Prostate gland (tissue), 2 donors: ENCODE measurements at places on chromosomes 7 and 10.

- no peaks in the 10 kb centered on the region for H3K4me1 ChIP-seq
- no peak overlapping the region for H3K27ac ChIP-seq
- H3K36me3 ChIP-seq, result no peaks in the 10 kb centered on the region
- DNase-seq, result no peak
- H3K27me3 ChIP-seq, result no peaks in the 10 kb centered on the region
- H3K4me3 ChIP-seq, result no peak overlapping the region
These were observed 330.0 kb upstream of the GLI3 start for GRCh38 chr7:42567051-42567450.

DNA sequence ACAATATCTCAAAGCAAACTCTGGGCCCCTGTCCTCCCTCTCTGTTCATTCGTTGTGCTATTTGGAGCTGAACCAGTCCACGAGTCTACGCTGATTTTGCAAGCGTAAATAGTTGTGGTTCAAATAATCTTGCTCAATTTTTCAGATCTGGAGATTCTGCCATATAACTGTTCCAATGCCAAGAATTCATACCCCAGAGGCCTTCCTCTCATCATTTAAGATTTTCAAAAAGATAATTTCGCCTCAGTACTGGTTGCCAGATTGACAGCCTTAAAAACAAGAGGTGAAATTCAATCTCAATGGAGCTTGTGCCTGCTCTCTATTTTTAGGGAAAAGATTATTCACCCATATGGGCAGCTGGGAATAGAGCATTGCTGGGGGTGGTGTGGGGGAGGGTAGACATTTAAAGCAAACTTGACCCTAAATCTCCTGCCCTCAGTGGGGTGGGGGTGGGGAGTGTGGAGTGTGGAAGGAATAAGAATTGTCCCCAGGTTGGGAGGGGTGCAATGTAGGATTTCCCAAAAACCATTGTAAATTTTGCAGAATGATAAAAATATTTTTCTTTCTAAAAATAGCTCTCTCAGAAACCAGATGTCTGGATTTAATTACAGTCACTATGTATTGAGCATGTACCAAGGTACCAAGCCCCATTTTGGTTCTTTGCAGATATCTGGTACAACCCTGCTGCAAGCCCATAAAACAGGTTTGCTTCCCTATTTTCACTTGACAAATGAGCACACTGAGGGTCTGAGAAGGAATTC, 104.7 kb upstream of the EEPD1 start:
- H3K36me3 ChIP-seq, result no peaks in the 10 kb centered on the region
- H3K27ac ChIP-seq, result peak overlapping the region; percentile 59
- no peak overlapping the region for H3K4me3 ChIP-seq
- no peaks in the 10 kb centered on the region for H3K27me3 ChIP-seq
- H3K4me1 ChIP-seq, result no peaks in the 10 kb centered on the region

DNA sequence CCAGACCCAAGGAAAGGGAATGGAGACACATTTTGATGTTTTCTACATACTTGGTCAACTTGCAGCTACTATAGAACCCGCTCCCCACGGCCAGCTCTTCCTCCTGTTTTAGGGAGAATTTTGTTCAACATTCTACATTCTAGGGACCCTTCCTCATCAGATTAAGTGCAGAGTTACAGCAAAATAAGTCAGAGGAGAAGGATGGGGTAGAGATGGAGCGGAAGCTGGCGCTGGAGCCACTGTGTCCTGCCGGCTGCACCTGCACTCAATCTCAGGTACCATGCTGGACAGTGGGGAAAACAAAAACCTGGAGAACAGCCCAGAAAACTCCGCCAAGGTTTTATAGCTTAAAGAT, 79.4 kb upstream of the EN2 start:
- no peak overlapping the region for H3K27ac ChIP-seq
- no peak overlapping the region for H3K4me3 ChIP-seq
- no peaks in the 10 kb centered on the region for H3K36me3 ChIP-seq
- peaks cover 56% of the 10 kb centered on the region for H3K27me3 ChIP-seq
- H3K4me1 ChIP-seq, result peaks cover 12% of the 10 kb centered on the region

GRCh38 chr10:113713640-113713982, 33.9 kb downstream of the CASP7 start:
- no peak overlapping the region for H3K4me3 ChIP-seq
- no peak for DNase-seq
- H3K27me3 ChIP-seq, result no peaks in the 10 kb centered on the region
- H3K36me3 ChIP-seq, result no peaks in the 10 kb centered on the region

- H3K27ac ChIP-seq, result no peak overlapping the region
- H3K4me1 ChIP-seq, result no peaks in the 10 kb centered on the region
- peaks cover 2% of the 10 kb centered on the region for H3K27me3 ChIP-seq
- no peak overlapping the region for H3K4me3 ChIP-seq
These were observed 2.4 kb downstream of the UCMA start for GRCh38 chr10:13231808-13232207.

GRCh38 chr10:103278862-103279298, 1.9 kb downstream of the INA start:
- H3K36me3 ChIP-seq, result no peaks in the 10 kb centered on the region
- no peak overlapping the region for H3K4me3 ChIP-seq
- no peak overlapping the region for H3K27ac ChIP-seq
- H3K27me3 ChIP-seq, result peaks cover 16% of the 10 kb centered on the region
- DNase-seq, result no peak

DNA sequence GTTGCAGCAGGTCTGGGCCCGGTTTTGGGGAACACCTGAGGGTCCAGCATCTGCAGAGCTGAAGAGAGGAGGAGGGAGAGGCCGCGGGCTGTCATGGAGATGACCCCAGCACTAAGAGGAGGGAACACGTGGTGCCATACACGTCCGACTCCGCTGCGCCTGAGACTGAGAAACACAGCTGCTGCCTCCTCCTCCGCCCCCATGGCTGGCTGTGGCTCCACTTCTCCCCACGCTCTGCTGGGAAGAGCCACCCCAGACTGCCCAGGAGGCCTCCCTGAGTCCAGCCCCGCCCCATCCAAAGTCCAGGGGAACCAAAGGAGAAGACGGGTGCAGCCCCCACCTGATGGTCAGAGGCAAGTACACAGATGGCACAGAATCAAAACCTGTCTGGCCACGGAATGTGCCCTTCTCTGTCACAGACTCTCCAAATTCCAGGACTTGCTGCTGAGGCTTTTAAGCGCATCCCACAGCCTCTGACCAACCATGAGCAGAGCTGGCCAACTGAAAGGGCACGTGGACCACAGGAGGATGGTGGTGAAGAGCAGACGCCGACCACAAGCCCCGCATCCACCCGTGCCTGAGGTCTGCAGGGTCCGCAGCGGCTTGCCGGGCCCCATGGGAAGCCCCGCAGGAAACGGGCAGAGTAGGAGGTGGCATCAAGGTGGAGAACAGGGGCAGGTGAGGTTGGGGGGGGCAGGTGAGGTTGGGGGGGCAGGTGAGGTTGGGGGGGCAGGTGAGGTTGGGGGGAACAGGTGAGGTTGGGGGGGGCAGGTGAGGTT, 24.0 kb downstream of the STK32C start:
- H3K4me3 ChIP-seq, result no peak overlapping the region
- no peak for DNase-seq
- no peaks in the 10 kb centered on the region for H3K4me1 ChIP-seq
- H3K27ac ChIP-seq, result no peak overlapping the region
- H3K27me3 ChIP-seq, result no peaks in the 10 kb centered on the region

GRCh38 chr7:44881610-44882009, 3.7 kb downstream of the PURB start:
- H3K27ac ChIP-seq, result no peak overlapping the region
- H3K4me3 ChIP-seq, result no peak overlapping the region
- no peaks in the 10 kb centered on the region for H3K27me3 ChIP-seq
- H3K36me3 ChIP-seq, result no peaks in the 10 kb centered on the region
- H3K4me1 ChIP-seq, result peaks cover 24% of the 10 kb centered on the region

GRCh38 chr7:37281368-37282092, 167.1 kb downstream of the ELMO1 start:
- no peak for DNase-seq
- no peak overlapping the region for H3K4me3 ChIP-seq
- no peaks in the 10 kb centered on the region for H3K27me3 ChIP-seq
- no peaks in the 10 kb centered on the region for H3K36me3 ChIP-seq
- H3K27ac ChIP-seq, result no peak overlapping the region

DNA sequence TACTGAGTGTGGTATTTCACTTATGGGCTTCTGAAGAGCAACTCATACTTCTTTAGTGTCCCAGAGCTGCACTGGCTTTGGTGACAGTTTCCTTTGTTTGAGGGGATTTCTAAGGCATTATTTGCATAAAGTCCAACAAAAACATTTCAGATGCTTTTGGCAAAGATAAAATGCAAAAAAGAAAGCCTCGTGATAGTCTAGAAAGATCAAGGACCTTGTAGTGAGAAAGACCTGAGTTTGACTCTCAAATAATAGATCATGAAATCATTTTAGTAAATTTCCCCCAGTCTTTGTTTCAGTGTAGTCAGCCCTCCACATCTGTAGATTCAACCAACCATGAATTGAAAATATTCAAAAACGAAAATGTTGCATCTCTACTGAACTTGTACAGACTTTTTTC, 107.4 kb downstream of the EEPD1 start:
- no peak overlapping the region for H3K27ac ChIP-seq
- H3K36me3 ChIP-seq, result no peaks in the 10 kb centered on the region
- H3K4me1 ChIP-seq, result peaks cover 41% of the 10 kb centered on the region

GRCh38 chr7:38477333-38477732, 153.8 kb downstream of the AMPH start:
- H3K27me3 ChIP-seq, result no peaks in the 10 kb centered on the region
- no peak overlapping the region for H3K4me3 ChIP-seq
- no peaks in the 10 kb centered on the region for H3K36me3 ChIP-seq
- H3K4me1 ChIP-seq, result no peaks in the 10 kb centered on the region
- no peak for DNase-seq

GRCh38 chr10:29669149-29669548, 34.4 kb upstream of the SVIL start:
- H3K27me3 ChIP-seq, result no peaks in the 10 kb centered on the region
- H3K36me3 ChIP-seq, result no peaks in the 10 kb centered on the region
- DNase-seq, result no peak
- H3K4me1 ChIP-seq, result no peaks in the 10 kb centered on the region
- no peak overlapping the region for H3K4me3 ChIP-seq

GRCh38 chr7:149859876-149860275, 13.9 kb upstream of the ATP6V0E2 start:
- DNase-seq, result no peak
- H3K27ac ChIP-seq, result no peak overlapping the region
- no peak overlapping the region for H3K4me3 ChIP-seq
- H3K27me3 ChIP-seq, result no peaks in the 10 kb centered on the region
